WTC11 (cell line): ENCODE measurements at places on chromosomes 7 and 10. TPM values are rescaled to one million over a fixed set of nuclear protein-coding genes. Genes with fewer than 3 reads are reported as not detected.
A peak's percentile ranks its signal among the peaks of the same experiment; 100 is the strongest.

DNA sequence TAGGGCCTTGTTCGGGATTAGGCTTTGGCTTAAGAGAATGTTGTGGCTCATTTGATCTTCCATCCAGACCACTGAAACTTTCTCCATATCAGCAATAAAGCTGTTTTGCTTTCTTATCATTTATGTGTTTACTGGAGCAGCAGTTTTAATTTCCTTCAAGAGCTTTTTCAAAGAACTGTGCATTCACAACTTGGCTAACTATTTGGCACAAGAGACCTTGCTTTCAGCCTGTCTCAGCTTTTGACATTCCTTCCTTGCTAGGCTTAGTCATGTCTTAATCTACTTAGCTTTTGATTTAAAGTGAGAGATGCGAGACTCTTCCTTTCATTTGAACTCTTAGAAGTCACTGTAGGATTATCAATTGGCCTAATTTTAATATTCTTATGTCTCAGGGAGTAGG, 19.1 kb upstream of the AKR1B1 start:
- DNase-seq: no peak
- H3K4me3 ChIP-seq: no peak overlapping the region
- no peaks in the 10 kb centered on the region for H3K27me3 ChIP-seq
- H3K27ac ChIP-seq: no peak overlapping the region
- H3K36me3 ChIP-seq: no peaks in the 10 kb centered on the region
- H3K4me1 ChIP-seq: peaks cover 19% of the 10 kb centered on the region

DNA sequence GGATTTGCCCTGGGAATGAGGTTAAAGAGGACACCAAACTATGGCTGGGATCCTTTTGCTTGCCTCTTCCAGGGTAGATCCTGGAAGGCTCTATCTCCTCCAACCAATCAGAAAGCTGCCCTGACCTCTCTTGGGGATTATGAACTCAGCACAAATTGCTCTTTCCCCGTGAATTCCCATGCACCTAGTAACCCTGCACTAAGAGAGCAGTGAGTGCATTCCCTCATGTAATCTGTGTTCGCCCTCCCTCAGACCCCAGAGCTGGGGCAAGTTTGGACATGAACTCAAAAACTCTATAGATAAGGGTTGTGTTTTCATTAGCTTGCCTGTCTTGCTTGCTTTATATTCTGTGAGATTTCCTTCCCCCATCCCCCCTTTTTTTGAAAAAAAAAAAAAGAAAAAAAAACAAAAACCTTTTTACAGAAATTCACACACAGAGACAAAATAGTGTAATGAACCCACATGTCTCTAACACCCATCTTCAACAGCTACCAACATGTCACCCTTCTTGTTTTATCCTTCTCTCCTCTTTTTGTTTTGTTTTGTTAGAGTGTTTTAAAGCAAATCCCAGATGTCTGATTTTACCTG, 225.5 kb upstream of the TCF7L2 start:
- H3K4me1 ChIP-seq: peaks cover 73% of the 10 kb centered on the region
- no peaks in the 10 kb centered on the region for H3K36me3 ChIP-seq
- H3K27me3 ChIP-seq: no peaks in the 10 kb centered on the region
- peak overlapping the region; percentile 66; the same call in 1 of the 2 replicates for H3K27ac ChIP-seq

DNA2 gene
- total RNA-seq: 39.3 to 46.3 TPM (median 43.0 TPM) in 3 replicates

GPR85 gene
- total RNA-seq: 0.09 to 0.34 TPM (median 0.09 TPM) in 3 replicates

DNA sequence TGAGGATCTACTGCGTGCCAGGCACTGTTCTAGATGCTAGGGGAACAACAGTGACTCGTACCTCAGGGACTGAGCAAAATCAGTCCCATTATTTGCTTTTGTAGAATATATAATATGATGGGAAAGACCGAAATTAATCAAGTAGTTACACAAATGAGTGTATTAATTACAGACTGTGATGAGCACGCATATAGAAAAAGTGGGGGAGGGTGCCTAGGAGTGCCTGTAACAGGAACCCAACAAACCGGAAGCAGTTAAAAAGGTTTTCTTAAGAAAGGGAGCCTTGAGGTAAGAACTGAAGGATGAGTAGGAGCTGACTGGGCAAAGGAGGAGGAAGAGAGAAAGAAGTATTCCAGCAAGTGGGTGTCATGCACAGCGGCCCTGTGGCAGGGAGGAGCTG, 28.2 kb upstream of the IL6 start:
- no peak overlapping the region for H3K4me3 ChIP-seq
- H3K27me3 ChIP-seq: no peaks in the 10 kb centered on the region
- H3K27ac ChIP-seq: no peak overlapping the region
- no peaks in the 10 kb centered on the region for H3K36me3 ChIP-seq
- no peak for DNase-seq
- H3K4me1 ChIP-seq: peaks cover 20% of the 10 kb centered on the region

- no peak for DNase-seq
- no peaks in the 10 kb centered on the region for H3K36me3 ChIP-seq
- no peak overlapping the region for H3K4me3 ChIP-seq
- H3K27me3 ChIP-seq: no peaks in the 10 kb centered on the region
- no peak overlapping the region for H3K27ac ChIP-seq
- peaks cover 14% of the 10 kb centered on the region for H3K4me1 ChIP-seq
Measured at GRCh38 chr7:50391386-50391785, 58.8 kb downstream of the FIGNL1 start.
